ENCODE measurements at places on chromosomes 3 and 15.

GRCh38 chr3:87414271-87414670 is 137.9 kb upstream of the POU1F1 start:
- DNase-seq: no peak

DNA sequence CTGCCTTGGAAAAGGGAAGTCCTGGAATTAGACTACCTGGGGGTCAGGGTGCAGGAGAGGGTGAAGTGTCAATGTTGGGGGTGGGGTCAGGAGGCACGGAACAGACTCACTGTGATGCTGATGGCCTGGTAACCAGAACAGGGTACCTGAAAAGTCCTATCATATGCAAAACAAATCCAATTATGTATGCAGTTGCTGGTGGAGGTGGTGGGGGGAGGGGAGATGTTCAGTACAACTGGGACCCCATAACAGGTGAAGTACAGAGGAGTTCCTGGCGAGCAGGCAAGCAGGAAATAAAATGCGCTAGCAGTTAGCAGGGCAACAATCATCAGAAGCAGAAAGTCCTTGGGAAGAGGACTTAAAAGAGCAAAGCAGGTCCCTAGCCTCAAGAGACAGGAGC is 4.2 kb upstream of the KATNBL1 start:
- no peak for DNase-seq

- DNase-seq: no peak
These were observed 172.7 kb downstream of the FAM43A start for GRCh38 chr3:194858382-194858781.

DNA sequence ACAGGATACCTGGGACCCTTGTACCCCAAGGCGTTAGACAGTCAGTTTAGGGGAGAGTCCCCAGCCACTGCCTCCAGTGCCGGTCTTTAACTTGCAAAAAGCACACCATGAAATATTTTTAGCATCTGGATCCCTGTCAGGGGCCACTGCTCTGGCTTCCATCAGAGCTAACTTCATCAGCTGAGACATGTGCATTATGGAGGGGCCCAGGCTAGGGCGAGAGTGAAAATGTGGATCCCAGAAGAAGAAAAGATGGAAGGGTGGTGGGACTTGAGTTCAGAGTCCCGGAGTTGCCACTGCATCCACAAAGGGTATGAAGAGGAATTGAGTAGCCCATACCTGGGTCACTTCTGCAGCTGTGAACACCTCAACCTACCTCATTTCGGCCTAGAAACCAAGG is 23.5 kb upstream of the SPATA12 start:
- no peak for DNase-seq

- DNase-seq: no peak
These were observed 59.1 kb upstream of the PHLDB2 start for GRCh38 chr3:111799951-111800350.

- DNase-seq: no peak
These were observed 41.6 kb downstream of the ISG20 start for GRCh38 chr15:88680241-88681001.

DNA sequence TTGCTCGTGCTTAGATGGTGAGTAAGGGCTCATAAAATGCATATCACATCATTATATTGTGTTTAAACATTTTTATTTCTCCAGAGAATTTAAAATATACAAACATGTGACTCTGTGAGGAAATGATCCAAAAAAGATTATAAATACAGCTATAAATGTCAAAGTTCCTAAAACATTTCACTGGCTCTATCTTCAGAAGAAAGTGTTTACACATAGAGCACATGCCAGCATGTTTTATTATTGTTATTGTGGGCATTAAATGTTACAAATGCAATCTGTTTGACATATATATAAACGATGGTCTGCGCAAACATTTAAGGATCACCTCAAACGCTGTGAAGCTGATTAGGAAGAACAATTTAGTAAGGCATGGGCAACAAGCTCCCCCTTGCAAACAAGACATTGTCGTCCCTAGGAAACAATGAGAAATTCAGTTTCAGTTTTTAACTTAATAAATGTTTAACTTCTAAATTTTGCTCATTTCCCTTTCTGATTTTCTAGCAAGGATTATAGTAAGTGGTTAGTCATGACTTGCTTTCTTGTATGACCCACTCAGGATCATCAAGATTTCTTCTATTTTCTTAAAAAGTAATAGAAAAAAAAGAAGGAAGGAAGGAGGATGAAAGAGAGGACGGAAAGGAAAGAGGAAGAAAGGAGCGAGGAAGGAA is 207.5 kb downstream of the SATB1 start:
- DNase-seq: no peak

- peak; percentile 71 for DNase-seq
These were observed 25.6 kb downstream of the TIGIT start for GRCh38 chr3:114319453-114319852.

DNA sequence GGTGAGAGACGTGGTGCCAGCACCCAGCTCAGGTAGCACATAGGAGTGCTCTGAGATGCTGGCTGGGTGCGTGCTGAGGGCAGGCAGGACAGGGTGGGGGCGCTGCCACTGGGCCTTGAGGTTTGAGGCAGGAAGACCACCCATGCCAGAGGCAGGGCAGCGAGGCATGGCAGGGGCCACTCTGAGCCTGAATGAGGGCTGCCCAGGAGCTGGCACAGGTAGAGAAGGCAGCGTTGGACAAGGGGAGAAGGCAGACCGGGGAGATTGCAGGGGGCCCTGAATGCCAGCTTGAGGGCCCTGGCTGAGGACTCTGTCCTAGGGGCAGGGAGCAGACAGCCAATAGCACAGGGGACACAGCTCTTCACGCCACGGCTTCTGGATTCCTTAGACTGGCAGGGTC is 50.2 kb downstream of the ADAMTS7 start:
- no peak for DNase-seq

DNA sequence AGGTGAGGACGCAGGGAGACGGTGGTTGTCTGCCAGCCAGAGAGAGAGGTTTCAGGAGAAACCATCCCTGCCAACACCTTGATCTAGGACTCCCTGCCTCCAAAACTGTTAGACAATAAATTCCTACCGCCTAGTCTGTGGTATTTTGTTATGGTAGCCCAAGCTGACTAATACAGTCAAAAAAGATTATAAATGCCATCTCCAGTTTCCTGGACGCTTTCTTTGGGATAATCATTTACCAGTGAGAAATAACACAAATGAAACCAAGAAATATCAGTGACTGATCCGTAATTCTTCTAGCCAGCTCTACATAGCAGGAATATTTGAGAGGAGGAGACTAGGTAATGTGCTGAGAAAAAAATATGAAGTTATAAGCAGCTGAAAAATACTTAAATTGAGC is 707.8 kb upstream of the LMCD1 start:
- DNase-seq: no peak

GRCh38 chr3:1726741-1727140 is 371.9 kb upstream of the CNTN4 start:
- no peak for DNase-seq

DNA sequence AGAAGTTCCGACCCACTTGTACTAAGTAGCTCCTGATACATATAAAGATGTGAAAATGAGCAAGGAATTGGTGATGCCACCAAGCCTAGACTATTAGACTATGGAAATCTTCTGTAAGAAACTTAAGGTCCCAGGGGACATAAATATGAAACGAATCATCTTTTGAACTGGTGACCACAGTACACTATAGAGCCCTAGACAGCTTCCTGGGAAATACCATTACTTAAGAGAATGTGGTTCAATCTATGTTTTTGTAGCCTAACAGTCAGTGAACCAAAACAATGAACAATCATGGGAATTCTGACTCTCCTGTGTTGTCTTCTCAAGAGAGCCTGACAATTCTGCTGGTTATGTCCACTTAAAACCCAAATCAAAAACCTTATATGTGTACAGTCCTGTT is 191.6 kb downstream of the GREM1 start:
- DNase-seq: no peak

- DNase-seq: no peak
These were observed 859.6 kb downstream of the ROBO1 start for GRCh38 chr3:78908236-78908635.
